ENCODE measurements at places on chromosomes 6 and 20.

GRCh38 chr6:79824202-79824601 is 123.2 kb downstream of the ELOVL4 start:
- DNase-seq: no peak

DNA sequence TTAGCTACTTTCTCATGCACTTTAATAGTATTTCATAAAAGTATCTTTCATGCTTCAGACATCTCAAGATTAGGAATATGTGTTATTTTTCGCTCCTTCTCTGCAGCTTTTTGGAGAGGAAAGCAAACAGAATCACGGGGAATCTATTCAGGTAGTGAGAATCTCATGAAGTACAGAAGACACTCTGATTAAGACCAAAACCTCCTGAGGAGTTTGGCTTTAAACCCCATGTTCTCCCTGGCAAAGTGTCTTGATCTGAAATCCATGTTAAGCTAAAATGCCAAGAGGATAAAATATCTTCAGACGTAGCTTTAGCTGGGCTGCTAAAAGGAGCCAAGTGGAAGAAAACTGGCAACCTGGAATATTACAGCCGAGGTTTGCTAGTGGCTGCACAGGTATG is 149.3 kb downstream of the LRRC1 start:
- DNase-seq: no peak

- DNase-seq: no peak
These were observed 14.4 kb downstream of the MYB start for GRCh38 chr6:135195522-135195921.

DNA sequence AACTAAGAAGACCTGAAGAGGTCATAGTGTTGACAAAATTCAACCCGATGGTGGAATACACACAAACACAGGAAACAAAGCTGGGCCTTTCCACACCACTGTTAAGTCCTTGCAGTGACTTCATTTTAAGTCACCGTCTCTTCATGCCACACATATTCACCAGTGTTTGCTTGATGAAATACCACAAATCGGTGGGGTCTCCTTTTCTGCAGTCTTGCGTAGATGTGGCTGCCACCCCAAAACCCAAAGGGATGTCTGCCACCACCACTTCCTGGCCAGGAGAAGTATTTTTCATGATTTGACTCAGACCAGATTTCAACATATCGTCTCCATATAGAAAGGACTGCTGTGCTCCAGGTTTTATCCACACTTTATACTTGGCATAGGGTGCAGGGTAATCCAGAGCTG is 11.0 kb upstream of the COL10A1 start:
- no peak for DNase-seq

DNA sequence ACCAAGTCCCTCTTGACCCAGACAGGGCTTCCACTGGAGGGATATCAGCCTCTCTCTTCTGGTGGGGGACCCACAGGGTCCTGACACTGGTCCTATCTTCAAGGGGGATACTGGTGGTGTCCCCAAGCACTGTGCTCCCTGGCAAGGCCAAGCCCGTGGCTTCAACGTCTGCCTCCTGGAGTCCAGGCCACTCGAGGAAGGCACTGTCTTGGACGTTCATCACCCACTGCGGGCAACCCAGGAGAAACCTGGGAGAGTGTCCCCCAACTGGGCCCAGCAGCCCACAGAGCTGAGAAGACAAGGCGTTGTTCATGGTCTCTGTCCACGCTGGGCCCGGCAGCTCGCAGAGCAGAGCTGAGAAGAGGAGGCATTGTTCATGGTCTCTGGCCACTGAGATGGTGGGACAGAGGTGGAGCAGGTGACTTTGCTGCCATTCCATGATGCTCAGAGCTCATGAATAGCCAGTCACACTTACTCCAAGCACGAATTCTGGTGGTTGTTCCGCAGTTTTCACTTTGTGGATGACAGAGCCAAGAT is 37.5 kb upstream of the FRMD1 start:
- no peak for DNase-seq

GRCh38 chr6:169791721-169792131 is 40.3 kb downstream of the ERMARD start:
- DNase-seq: no peak

GRCh38 chr6:111970426-111970825 is 83.5 kb upstream of the CCN6 start:
- DNase-seq: no peak

- DNase-seq: no peak
These were observed 90.2 kb downstream of the HIVEP1 start for GRCh38 chr6:12102350-12102749.

- no peak for DNase-seq
These were observed 128.2 kb upstream of the CDH4 start for GRCh38 chr20:61123751-61124368.

DNA sequence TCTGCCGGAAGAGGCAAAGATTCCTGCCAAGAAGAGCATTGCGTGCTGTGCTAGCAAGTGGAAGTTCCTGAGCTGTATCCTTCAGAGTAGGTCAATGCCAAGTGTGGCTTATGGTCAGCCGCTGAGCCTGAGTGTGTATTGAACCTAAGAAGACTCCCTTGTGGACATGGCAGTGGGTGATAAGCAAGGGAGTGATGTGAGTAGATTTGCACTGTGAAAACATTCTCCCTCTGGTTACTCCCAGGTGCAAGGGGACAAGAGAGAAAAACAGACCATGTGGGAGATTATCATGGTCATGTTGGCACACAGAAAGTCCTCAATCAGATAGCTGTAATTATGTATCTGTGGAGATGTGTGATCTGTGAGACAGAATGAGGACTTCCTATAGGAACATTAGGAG is 6.1 kb upstream of the TMEM74B start:
- no peak for DNase-seq

- DNase-seq: peak; percentile 45
These were observed 27.6 kb downstream of the SYNJ2 start for GRCh38 chr6:158009114-158009891.

GRCh38 chr6:43054206-43054943 is 724 bp upstream of the CUL7 start:
- no peak for DNase-seq

DNA sequence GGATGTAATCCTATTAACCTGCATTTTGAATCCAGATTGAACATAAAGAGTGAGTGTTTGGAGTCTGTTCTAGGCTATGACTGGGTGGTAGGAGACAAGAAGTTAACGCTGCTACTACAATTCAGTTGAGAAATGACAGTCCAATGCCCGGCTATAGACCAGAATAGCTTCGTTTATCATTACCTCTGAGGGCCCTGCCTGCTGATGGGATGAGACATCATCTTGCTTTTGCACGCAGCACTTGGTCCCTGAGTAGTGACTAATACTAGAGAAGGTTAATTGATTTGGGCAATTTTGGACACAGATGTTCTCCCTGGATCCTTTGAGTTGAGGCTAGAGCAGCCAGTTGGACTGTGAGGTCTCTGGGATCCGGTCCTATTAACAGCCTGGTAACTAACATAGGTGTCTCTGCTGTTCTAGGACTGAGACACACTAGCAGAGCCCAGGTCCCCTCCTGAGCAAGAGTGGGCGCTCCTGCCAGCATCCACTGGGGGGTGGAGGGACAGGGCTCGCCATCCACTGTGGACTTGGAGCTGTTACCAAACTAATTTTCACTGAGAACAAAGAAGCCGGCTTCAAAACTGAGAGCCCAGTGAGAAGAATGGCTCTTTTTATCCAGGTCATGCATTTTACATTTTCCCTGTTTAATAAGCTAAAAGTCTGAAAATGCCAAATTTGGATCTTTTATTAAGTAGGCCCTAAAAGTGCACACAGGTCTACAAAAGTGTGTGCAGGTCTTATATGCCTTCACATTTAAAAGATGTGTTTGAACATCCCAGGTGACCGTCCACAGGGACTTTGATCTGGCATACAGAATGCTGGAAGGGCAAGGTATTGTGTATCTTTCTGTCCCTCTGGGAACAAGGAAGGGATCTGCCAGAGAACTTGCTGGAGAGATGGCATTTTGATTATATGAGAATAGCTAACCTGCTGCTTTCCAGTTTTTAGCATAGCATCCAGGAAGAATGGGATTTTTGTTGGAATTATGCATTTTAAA is 212.5 kb downstream of the CDH4 start:
- DNase-seq: no peak

- DNase-seq: no peak
These were observed 11.8 kb upstream of the CCN5 start for GRCh38 chr20:44703183-44703925.

GRCh38 chr6:1972962-1973361 is 272.4 kb downstream of the GMDS start:
- no peak for DNase-seq

DNA sequence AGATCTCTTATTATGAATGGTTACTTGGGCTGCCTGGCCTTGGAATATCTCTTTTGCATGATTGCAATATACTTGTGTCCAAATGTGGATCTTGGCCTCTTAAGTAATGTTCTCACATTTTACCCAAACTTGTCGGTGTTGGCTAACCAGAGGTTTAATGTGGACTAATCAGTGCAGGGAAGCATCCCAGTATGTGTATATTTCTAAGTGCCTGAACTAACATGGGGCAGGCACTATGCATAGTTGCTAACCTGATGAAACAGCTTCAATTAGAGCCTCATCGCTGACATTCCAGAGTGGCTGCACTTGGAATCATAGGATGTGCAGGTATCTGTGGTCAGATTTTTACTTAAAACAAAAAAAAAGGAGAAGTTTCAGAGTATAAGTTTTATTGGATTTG is 160.0 kb downstream of the PDE7B start:
- no peak for DNase-seq

GRCh38 chr6:112253841-112254816 is at the start of gene LAMA4:
Gene LAMA4, minus strand, starts transcription at chr6:112254567. Its CDS starts 417 bp downstream, at chr6:112254150.
- DNase-seq: no peak

- no peak for DNase-seq
These were observed 56.0 kb downstream of the MAP3K7 start for GRCh38 chr6:90530882-90531281.

- DNase-seq: no peak
These were observed 60.6 kb upstream of the PLEKHG1 start for GRCh38 chr6:150539111-150539510.

GRCh38 chr20:23668477-23668951 is 20.3 kb downstream of the CST4 start:
- DNase-seq: peak; percentile 29

DNA sequence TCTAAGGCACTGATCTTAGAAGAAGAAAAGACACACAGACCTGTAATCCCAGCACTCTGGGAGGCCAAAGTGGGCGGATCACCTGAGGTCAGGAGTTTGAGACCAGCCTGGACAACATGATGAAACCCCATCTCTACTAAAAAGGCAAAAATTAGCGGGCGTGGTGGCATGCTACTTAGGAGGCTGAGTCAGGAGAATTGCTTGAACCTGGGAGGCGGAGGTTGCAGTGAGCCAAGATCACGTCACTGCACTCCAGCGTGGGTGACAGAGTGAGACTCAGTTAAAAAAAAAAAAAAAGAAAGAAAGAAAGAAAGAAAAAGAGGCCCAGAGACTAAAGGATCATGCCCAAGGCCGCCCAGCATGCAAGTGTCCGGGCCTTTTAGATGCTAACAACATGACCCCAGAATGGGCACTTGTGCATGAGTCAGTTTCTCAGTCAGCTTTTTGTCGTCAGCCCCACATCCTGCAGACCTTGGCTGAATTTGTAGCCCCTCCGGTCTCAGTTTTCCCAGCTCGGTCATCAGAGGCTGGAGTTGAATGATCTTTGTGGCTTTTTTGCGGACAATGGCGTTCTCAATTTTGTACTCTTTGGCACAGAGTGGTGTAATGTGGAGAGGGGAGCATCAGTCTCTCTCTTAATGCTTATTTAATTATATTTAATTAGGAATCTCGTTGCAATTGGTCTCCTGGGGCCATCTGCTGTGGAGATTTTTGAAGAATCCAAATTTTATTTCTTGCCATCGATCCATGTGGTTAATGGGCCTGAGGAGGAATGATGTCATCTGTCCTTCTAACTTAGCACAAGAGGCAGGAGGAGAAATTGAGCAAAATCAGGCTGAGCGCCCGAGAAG is 30.6 kb upstream of the APCDD1L start:
- DNase-seq: no peak

- DNase-seq: no peak
These were observed at the start of gene DEFB129 for GRCh38 chr20:226958-227357. Gene DEFB129, plus strand, starts transcription at chr20:227258. Its CDS starts 31 bp downstream, at chr20:227289.

DNA sequence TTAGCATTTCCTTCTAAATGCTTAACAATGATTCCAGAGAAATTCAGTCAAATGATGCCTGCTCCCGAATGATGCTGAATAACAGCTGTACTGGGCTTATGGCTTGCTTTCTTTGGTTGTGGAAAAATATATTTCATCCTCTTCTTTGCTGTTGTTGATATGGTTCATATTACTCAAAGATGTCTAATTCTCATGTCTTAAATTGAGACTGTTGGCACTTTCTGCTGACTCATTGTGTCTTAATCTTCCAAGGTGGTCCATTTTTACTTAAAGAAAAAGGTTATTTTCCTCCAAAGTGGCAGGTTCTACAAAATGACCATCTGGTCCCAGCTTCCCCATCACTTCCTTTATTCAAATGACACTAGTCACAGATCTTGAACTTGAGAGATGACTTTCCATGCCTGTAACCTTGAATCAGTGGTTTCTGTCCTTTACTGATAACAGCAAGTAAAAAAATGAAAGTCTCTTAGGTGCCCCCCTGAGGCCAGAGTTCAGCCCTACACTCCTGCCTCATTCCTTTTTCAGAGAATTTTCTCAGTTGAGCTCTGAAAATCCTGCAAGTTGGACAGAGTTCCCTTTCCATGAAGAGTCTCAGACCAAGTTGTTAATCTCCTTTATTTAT is 6.9 kb downstream of the SNAP25 start:
- no peak for DNase-seq

DNA sequence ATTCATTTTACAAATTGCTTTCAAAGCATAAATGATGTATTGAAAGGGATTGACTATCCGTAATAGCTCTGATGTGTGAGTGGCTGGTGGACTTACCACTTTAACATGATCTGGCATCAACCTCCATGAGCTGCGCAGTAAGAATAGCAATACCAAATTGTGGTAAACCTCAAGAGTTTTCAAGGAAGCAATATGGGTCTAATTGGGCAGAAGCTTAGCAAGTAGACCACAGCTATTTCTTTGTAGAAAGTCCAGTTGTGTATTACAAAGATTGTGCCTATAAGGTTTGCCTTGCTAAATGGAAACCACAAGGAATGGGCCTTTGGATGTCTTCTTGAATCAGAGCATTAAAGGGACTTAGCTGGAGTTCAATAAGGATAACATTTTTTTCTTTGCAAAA is 736.6 kb downstream of the KIF16B start:
- no peak for DNase-seq

- DNase-seq: no peak
These were observed 7.4 kb downstream of the SNX9 start for GRCh38 chr6:157830354-157831017.

DNA sequence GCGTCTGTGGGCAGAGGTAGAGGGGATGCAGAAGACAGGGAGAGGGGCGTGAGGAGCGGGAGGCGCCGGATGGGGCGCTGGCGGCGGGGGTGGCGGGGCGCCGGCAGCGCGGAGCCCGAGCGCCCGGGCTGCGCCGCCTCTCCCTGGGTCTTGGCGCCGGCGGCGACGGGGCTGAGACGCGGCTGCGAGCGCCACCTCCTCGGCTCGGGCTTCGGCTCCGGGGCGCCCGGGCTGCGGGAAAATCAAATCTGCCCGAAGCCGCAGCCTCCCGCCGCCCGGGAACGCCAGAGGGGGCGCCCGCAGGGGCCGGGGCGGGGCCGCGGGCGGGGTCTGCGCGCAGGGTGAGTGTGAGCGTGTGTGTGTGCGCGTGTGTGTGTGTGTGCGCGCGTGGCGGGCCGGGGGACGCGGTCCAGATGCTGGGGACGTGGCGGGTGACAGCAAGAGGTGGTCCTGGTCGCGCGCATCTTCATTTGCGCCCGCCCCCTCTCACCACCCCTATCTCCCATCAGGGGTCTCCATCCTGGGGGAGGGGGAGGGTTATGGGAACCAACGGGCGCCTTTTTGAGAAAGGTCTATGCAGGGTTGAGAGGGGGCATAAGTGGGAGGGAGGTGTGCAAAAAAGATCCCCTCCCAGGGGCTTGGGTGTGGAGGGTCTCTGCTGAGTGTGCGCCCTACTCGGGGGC is 646 bp upstream of the CPNE5 start:
- peak; percentile 44 for DNase-seq

- DNase-seq: peak; percentile 46
These were observed 3.1 kb upstream of the LAMA5 start for GRCh38 chr20:62370115-62370806.

All from stimulated activated CD4-positive, alpha-beta T cell treated with anti-CD3 and anti-CD28 coated beads, Interleukin-2, amount 100 ng/mL, for 24 hours (primary cell).